CD8-positive, alpha-beta memory T cell (primary cell): ENCODE measurements at places on chromosomes 5 and 9. TPM values are rescaled to one million over a fixed set of nuclear protein-coding genes. Genes with fewer than 3 reads are reported as not detected.

- DNase-seq, result peak; percentile 94
Measured at GRCh38 chr9:133133681-133134387, 12.8 kb upstream of the RALGDS start.

The PCDHB16 gene
- total RNA-seq, result not detected

The PANK3 gene
- total RNA-seq, result 53.8 TPM

GRCh38 chr5:102554082-102554481 is 55.3 kb upstream of the SLCO6A1 start:
- DNase-seq, result no peak

The PDE6A gene
- not detected for total RNA-seq

DNA sequence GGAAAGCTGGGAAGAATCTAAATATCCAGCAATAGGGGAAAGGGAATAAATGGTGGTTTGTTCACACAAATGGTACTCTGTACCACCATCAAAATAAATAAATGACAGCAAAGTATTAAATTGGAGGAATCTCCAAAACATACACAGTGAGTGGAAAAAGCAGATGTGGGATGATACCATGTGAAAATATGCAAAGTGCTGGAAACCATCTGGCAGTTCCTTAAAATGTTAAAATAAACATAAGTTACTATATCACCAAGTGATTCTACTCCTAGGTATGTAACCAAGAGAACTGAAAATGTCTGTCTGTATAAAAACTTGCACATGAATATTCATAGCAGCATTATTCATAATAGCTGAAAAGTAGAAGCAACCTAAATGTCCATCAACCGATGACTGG is 41.9 kb upstream of the TEX48 start:
- no peak for DNase-seq

The ZFP62 gene
- total RNA-seq, result 34.1 TPM

DNA sequence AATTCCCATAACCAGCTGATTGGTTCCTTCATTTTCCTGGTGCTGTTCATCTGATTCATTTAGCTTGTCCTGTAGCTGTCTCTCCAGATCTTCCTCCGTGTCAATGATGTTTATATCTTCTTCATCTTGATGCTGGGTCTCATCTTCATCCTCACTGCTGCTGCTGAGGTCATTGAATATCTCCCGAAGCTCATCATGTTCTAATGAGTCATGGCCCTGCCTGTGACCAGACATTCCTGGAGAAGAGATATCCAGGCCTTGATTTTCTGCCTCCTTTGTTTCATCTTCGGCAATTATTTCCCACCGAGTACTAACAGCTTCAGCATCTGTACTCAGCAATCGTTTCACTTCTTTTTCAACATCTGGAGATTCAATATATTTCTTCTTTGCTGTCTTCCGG is 1.4 kb downstream of the TAF7 start:
- DNase-seq, result no peak

- DNase-seq, result no peak
Measured at GRCh38 chr5:113043491-113043931, 66.9 kb downstream of the DCP2 start.

GRCh38 chr5:91928754-91929521 is 545.8 kb upstream of the ARRDC3 start:
- no peak for DNase-seq

DNA sequence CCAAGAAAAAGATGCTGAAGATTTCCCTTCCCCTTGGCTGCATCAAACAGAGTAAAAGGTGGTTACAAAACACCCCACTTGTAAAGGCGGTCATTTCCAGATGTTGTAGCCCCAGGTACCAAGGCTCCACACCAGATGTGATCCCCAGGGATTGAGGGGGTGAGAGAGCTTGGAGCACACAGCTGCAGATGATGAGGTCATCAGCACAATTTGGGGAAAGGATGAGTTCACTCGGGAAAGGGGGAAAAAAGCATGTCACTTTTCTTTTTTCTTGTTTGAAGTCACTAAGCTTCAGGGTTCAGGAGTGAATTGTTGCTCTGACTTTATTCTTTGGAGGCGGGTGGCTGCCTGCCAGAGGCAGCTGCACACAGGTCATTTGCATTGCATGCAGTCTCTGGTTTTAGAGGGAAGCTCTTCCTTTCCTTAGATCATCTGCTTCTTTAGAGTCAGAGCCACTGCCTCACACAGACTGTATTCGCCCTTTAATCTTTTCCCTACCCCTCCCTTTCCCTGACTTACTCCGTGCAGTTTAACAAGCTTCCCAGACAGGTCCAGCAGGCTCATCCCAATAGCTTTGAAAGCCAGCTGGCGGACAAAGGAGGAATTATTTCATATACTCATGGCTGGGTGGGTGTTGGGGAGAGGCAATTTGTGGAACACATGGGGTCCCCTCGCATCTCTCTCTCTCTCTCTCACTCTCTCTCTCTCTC is 409.3 kb upstream of the SLC24A2 start:
- DNase-seq, result no peak

GRCh38 chr5:140480310-140481014 is 67.0 kb upstream of the EIF4EBP3 start:
- no peak for DNase-seq

DNA sequence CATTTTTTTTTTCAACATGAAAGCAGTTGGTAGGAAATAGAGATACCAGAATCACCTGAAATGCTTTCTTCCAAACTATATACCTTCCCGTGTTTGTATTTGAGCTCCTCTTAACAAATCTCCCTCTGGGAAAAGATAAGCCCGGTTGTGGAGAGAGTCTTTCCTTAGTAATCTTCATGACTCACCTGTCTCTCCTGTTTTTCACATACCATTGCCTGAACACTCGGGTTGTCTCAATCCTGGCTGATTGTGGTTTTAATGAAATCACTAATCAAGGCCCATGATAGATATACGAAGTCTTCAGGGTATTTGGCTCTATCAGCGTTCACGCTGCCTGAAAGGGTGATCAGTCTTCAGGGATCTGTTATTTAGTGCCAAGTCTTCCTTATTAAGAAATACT is 136.7 kb downstream of the MAN2A1 start:
- no peak for DNase-seq

- no peak for DNase-seq
Measured at GRCh38 chr5:97229688-97230285, 46.7 kb upstream of the RIOK2 start.

The FAXDC2 gene
- 0.18 TPM for total RNA-seq

The FRRS1L gene
- not detected for total RNA-seq

The TGFBI gene
- 9.2 TPM for total RNA-seq

The LEAP2 gene
- total RNA-seq, result 3.6 TPM

- no peak for DNase-seq
Measured at GRCh38 chr9:69093471-69094103, 58.0 kb downstream of the FXN start.

- no peak for DNase-seq
Measured at GRCh38 chr5:175698401-175699115, 40.7 kb downstream of the HRH2 start.

GRCh38 chr5:2465383-2465782 is 286.1 kb downstream of the IRX2 start:
- DNase-seq, result no peak

The CCDC192 gene
- total RNA-seq, result not detected

- DNase-seq, result no peak
Measured at GRCh38 chr5:41648996-41649395, 138.6 kb upstream of the PLCXD3 start.

- DNase-seq, result no peak
Measured at GRCh38 chr9:35683323-35683722, 6.4 kb downstream of the TPM2 start.

- no peak for DNase-seq
Measured at GRCh38 chr5:90551376-90551775, 7.2 kb upstream of the ADGRV1 start.

The PTGDS gene
- 0.49 TPM for total RNA-seq

DNA sequence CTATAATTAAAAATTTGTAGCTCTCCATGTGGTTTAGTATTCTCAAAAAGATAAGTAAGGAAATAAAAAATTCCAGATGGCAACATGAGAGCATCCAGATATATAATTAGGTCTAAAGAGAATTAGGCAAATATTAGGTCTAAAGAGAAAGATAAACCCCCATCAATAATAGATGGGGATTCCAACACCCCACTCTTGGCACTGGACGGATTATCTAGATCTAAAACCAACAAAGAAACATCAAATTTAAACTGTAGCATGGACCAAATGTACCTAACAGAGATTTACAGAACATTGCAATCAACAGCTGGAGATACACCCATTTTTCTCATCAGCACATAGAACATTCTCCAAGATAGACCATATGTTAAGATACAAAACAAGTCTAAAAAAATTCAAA is 31.6 kb downstream of the RGMB start:
- no peak for DNase-seq

The PDGFRB gene
- 0.66 TPM for total RNA-seq

DNA sequence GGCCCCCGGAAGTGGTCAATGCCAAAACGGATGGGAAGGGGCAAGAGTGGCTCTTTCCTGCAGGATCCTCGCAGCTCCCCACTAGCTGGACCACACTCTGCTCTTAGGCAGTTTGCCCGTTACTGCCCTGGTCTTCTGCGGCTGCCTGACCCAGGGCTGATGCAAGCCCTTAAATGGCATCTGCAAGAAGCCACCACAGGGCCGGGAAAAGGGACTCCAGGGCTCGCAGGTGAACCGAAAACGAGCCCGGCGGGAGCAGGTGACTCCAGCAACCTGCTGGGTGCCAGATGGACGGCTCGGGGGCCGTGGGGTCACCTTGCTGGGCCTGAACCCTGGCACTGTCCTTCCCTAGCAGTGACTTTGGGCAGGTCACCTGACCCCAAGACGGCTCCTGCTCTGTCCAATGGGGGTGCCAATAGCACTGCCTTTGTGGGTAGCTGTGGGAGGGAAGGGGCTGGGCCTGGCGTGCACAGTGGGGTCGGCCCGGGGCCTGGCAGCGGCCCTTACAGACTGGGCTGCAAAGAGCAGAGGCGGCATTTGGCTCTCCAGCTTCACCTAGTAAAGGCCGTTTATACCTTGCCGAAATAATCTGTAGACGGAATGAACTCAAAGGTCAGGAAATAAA is 1.3 kb downstream of the TMEM250 start:
- no peak for DNase-seq

The BTNL8 gene
- total RNA-seq, result 0.13 TPM

DNA sequence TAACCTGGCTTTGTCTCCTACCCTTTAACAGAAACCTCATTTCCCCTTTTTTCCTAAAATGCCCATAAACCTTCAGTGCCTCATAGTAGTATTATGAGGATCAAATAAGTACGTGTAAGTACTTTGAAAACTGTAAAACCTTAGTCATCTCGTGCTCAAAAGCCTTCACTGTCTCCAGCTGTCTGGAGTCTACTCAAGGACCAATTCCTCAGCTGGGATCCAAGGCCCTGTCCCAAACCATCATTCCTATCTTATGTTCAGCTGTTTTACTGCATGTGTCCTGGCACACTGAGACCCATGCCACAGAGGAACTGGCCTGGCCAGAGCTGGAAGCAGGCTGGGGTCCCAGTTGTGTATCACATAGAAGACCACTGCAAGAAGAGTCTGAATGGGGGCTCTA is 15.9 kb downstream of the ADAMTSL1 start:
- no peak for DNase-seq

DNA sequence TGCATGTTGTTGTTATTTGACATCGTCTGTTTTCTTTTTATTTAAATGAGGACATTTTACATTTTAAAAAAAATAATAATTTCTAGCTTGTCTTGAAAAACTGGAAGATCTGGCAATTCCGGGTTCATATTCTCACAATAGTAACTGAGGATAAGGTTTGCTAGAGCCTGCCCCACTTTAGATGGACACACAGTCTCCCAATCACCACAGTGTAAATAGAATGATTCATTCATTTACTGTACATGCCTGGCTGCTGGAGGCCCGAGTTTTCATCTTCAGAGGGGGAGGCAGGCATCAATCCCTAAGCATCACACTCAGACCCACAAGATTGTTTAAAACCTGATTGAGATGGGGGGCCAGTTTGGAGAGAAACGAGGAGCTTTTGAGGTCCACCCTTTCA is 2039.7 kb upstream of the WWC1 start:
- no peak for DNase-seq

The RGS7BP gene
- not detected for total RNA-seq

DNA sequence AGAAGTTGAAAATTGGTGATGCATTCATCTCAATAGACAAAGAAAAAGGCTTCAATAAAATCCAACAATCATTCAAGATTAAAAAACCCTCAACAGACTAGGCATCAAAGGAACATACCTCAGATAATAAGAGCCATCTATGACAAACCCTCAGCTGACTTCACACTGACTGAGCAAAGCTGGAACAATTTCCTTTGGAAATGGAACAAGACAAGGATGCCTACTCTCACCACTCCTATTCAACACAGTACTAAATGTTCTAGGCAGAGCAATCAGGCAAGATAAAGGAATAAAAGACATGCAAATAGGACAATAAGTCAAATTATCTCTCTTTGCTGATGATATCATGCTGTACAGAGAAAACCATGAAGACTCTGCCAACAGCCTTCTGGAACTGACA is 1188.1 kb downstream of the DTWD2 start:
- no peak for DNase-seq
